Panc1 (cell line): ENCODE measurements at places on chromosomes 6 and 20. TPM values are rescaled to one million over a fixed set of nuclear protein-coding genes. Genes with fewer than 3 reads are reported as not detected.

Gene XKR7
- 6.2 TPM for total RNA-seq

Gene BANF2
- total RNA-seq: not detected

Gene PRDM1
- total RNA-seq: 2.6 TPM

- no peaks in the 10 kb centered on the region for H3K36me3 ChIP-seq
- H3K4me3 ChIP-seq: no peak overlapping the region
- peaks cover 24% of the 10 kb centered on the region for H3K27me3 ChIP-seq
Measured at GRCh38 chr6:168606722-168607121, 165.7 kb downstream of the SMOC2 start.

- no peak overlapping the region for H3K27ac ChIP-seq
- no peaks in the 10 kb centered on the region for H3K27me3 ChIP-seq
- no peaks in the 10 kb centered on the region for H3K36me3 ChIP-seq
- DNase-seq: no peak
- H3K4me1 ChIP-seq: no peaks in the 10 kb centered on the region
- H3K4me3 ChIP-seq: no peak overlapping the region
Measured at GRCh38 chr6:6026513-6027205, 19.9 kb upstream of the NRN1 start.

Gene TP53INP2
- 20.6 TPM for total RNA-seq

DNA sequence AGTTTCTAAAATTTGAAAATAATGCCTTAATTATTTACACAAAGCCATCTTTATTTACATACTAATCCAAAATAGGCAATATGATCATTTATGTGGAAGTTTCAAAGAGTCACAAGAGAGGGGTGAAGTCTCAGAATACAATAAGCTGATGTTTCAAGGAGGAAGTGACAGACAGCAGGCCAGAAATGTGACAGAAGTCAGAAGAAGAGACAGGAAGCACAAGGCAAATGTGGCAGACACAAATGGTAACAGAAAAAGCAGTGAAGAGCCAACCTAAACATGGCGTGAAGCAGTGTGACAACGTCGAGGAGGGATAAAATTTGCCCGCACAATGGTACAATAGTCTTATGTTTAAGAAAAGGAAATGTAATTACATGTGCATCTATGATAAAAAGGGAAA is 59.8 kb downstream of the SHPRH start:
- H3K27me3 ChIP-seq: no peaks in the 10 kb centered on the region
- H3K36me3 ChIP-seq: no peaks in the 10 kb centered on the region; the same call in 1 of the 2 replicates
- no peak overlapping the region for H3K27ac ChIP-seq
- no peak for DNase-seq
- H3K4me3 ChIP-seq: no peak overlapping the region
- no peaks in the 10 kb centered on the region for H3K4me1 ChIP-seq

GRCh38 chr20:4022386-4023286 is 7.3 kb upstream of the RNF24 start:
- no peak overlapping the region for H3K27ac ChIP-seq
- H3K4me3 ChIP-seq: no peak overlapping the region
- no peak for DNase-seq
- no peaks in the 10 kb centered on the region for H3K36me3 ChIP-seq
- H3K4me1 ChIP-seq: peaks cover 3% of the 10 kb centered on the region; the same call in 1 of the 2 replicates

DNA sequence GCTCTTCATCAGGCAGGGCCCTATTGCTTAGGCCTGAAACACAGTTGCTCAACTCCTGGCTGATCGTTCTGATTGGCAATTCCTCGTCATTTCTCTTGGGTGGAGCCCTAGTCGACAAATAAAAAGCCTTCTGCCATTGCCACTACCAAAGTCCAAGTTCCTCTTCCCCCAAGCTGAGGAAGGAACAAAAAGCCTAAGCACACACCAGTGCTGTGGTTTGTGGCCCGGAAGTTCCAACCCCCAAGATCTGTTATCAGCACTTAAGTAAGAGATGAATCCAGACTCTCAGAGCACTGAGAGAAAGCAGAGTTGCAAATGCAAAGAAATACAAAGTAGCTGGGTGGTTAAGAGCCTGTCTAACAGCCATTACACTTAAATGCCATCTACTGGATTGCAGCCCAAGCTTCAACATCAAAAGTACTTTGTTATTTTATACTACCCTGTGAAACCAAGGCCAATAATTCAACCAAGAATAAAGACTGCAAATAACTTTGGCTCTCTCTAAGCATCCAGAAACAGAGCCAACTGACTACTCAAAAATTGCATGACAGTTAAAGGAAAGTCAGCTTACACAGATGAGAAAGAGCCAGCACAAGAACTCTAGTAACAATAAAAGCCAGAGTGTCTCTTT is 1024.0 kb downstream of the GRIK2 start:
- no peaks in the 10 kb centered on the region for H3K27me3 ChIP-seq
- H3K4me1 ChIP-seq: no peaks in the 10 kb centered on the region
- no peak overlapping the region for H3K27ac ChIP-seq
- no peak overlapping the region for H3K4me3 ChIP-seq

Gene CUL9
- total RNA-seq: 54.3 TPM

GRCh38 chr6:157625764-157626163 is 197.3 kb upstream of the SNX9 start:
- H3K4me3 ChIP-seq: no peak overlapping the region
- H3K27me3 ChIP-seq: no peaks in the 10 kb centered on the region
- no peak for DNase-seq
- H3K4me1 ChIP-seq: no peaks in the 10 kb centered on the region
